Right renal pelvis (tissue), 4 donors: ENCODE measurements at places on chromosomes 5 and 9. TPM values are rescaled to one million over a fixed set of nuclear protein-coding genes. Genes with fewer than 3 reads are reported as not detected.

HOMER1 gene
- polyA plus RNA-seq = 24.0 TPM

DNA sequence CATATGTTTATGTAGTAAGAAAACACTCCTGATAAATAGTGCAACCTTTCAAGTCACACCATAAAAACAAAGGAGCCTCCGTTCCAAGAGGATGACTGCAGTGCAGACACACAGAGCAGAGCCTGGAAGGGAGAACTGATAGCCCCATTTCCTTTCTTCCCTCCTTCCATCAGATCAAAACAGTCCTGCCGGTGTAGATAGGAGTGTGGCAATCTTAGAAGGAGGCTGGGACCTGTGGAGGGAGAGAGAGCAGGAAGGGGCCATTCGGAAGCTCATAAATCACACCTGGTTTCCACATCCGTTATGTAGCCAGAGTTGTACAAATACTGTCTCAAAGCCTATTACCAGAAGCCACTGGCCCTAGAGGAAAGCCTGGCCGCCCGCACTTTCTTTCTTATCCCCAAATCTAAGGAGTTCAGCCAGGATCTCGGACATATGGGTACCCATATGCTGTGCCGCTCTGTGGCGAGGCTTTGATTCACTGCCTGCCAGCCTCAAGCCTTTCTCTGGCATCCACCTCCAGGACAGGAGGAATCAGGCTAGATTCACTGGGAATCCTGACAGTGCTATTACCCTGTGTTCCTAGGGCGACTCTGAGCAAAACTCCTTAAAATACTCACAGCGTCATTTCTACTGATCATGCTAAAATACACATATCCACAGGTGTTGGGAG lies 26.9 kb downstream of the DAP start:
- DNase-seq = peak; percentile 21

GRCh38 chr9:104854613-104855012 lies 73.3 kb downstream of the ABCA1 start:
- DNase-seq = no peak

- no peak for DNase-seq
Observed at GRCh38 chr5:176626876-176627236, 3.5 kb downstream of the SNCB start.

- DNase-seq = no peak
Observed at GRCh38 chr9:126513159-126514036, 100.3 kb upstream of the LMX1B start.

PCDH12 gene
- 16.9 TPM for polyA plus RNA-seq

OSMR gene
- polyA plus RNA-seq = 11.1 TPM

DNA sequence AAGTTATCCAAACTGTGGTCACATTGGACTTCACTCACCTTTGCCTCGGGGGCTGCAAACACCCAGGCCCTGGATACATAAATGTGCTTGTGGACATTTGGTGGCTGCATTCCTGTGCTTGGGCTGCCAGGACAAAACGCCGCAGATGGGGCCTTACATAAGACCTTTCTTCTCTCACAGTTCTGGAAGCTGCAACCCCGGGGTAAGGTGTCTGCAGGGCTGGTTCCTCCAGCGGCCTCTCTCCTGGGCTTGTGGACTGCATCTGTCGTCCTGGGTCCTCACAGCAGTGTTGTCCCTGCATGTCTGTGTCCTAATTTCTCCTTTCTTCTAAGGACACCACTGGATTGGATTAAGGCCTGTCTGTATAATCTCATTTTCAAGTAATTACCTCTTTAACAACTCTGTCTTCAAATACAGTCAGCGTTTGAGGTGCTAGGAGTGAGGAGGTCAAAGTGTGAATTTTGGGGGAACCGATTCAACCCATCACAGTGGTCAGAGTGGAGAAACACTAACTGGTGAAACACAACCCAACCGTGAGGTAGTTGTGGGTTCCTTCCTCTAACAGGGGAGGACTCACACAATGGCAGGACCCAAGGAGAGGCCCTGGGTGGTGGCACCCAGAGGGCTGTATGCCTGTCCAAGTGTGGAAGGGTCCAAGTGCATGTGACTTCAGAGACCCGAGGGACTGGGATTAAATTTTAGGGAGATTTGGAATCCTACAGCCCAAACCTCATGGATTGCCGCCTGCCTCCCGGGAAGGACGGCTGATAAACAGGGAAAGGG lies 415.6 kb downstream of the IRX2 start:
- no peak for DNase-seq
